ENCODE measurements at places on chromosomes 6 and 20.

DNA sequence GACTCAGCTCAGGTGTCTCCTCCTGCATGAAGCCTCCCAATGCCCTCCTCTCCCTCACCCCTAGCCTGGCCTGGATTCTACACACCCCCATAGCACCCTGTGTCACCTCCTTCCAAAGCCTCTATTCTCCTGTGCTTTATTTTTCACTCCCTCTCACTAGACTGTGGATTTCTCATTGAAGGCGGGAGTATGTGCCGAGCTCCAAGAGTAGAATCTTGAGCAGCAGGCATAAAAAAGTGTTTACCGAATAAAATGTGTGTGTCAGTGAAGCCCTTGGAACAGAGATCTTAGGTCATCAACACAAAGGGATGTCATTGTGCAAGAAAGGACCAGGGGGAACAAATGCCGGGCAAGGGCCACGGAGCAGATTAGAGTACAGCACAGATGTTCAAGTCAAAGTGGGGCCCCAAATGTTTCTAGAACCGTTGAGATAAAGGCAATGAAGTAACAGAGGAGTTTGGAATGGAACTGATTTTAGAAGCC lies 106.1 kb upstream of the TMEM170B start:
- DNase-seq, result no peak

GRCh38 chr6:38391206-38391605 lies 248.5 kb downstream of the BTBD9 start:
- DNase-seq, result no peak

GRCh38 chr6:4100655-4101054 lies 21.7 kb upstream of the FAM217A start:
- no peak for DNase-seq

GRCh38 chr20:19015351-19016139 lies 196.9 kb upstream of the SLC24A3 start:
- DNase-seq, result no peak

DNA sequence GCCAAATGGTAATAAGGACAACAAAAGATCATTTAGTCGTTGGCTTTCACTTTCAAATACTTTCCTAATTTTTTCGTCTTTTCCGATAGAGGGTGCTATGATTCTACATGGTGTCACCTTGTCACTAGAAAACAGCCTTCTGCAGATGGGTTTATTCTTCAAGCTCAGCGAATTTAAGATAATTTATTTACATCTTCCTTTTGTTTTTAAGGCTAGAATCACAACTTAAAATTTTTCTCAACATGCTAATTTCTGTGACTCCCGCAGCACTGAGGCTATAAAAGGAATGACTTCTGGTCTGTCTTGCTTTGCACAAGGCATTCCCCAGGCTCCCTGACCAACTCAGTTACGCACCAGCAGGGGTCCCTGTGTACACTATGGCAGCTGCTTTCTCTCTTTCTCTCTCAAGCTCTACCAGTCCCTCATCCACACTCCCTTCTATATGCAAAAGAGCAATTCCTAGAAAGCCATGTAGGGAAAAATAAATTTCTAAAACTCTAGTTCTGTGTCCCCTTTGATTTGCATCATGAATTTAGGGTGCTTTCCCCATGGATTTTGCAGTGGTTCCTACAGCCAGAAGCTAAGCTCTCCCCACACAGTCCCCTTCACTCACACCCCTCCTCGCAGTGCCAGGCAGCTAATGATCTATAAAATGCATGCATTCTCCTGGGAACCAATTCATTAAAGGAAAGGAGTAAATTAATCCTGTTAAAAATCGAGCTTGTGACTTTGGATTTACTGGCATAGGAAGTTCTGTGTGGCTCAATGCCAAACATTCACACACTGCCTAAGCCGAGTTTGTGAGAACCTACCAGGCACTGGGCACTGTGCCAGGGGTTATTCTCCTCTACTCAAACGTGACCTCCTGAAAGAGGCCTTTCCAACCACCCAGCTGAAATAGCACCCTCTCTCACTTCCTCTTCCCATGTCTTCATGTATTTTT lies 74.5 kb downstream of the DCDC2 start:
- peak; percentile 41 for DNase-seq

GRCh38 chr20:59644371-59644939 lies 40.1 kb downstream of the PHACTR3 start:
- DNase-seq, result no peak
